ENCODE measurements at places on chromosomes 12 and 14.

DNA sequence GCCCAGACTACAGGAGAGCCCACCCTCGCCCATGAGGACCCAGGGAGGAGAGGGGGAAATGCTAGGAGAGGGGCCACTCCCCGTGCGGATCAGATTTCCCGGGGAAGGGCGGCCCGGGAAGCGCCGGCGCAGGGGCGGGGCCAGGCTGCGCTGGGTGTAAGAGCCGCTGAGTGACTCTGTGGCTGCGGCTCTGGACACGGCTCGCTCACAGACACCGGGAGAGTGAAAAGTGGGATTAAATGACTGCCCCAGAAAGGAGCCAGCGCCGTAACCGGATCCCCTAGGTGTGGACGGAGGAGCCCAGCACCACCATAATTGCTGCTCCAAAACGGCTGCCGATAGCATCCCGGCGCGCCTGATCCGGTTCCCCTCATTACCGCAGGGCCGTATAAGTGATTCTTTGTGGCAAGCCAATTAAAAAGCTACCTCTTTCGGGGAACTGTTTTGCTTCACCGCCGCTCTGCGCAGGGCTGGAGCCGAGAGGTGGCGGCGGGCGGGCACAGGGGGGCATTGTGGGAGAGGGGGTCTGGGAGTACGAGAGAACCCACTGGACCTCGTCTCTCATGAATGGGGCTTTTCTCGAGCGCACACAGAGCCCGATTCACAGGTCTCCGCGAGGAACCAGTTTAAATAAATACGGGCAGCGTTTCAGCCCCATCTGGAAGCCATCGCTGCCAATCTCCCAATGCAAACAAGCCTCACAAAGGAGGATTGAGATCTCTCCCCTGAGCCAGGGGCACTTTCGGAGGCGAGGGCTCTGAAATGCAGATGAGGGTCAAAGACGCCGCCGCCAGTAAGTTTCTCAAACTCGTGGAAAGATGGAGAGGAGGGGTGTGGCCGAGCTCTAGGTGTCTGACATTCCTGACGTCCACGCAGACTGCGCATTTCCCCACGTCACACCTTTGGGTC is 2.5 kb downstream of the COL2A1 start:
- no peak for DNase-seq

- no peak for DNase-seq
Observed at GRCh38 chr14:101726295-101726953, 35.1 kb upstream of the PPP2R5C start.

- DNase-seq, result no peak
Observed at GRCh38 chr14:104865631-104866441, 768 bp downstream of the CEP170B start.

- DNase-seq, result no peak
Observed at GRCh38 chr14:76736514-76736913, 24.8 kb upstream of the VASH1 start.

DNA sequence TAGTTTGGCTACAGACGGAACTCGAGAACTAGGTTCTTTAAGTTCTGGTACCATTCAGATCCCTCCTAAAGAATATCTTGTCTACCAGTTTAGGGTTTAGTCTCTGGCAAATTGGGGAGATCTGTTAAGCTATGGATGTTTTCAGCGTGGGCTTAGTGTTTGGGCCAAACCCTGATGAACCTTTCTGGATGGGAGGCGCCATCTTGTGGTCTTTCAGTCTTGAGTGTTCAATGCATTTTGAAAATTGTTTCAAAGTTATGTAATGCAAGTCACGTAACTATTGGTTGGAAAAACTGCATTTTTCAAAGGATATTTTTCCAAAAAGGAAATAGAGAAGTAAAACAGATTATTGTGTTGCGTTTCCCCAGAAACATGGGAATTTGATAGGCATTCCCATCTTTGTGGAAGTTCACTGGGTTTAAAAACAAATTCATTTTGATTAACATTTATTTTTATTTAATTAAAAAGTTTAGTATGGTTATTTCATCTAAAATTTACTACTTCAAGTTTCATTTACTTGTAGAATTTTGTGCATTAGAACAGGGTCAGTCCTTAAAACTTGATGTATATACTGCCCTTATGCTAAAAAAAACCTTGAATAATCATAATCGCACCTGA is 169.0 kb downstream of the PRIMA1 start:
- DNase-seq, result peak; percentile 52

GRCh38 chr12:48163150-48163747 is 5.9 kb upstream of the ASB8 start:
- DNase-seq, result no peak

DNA sequence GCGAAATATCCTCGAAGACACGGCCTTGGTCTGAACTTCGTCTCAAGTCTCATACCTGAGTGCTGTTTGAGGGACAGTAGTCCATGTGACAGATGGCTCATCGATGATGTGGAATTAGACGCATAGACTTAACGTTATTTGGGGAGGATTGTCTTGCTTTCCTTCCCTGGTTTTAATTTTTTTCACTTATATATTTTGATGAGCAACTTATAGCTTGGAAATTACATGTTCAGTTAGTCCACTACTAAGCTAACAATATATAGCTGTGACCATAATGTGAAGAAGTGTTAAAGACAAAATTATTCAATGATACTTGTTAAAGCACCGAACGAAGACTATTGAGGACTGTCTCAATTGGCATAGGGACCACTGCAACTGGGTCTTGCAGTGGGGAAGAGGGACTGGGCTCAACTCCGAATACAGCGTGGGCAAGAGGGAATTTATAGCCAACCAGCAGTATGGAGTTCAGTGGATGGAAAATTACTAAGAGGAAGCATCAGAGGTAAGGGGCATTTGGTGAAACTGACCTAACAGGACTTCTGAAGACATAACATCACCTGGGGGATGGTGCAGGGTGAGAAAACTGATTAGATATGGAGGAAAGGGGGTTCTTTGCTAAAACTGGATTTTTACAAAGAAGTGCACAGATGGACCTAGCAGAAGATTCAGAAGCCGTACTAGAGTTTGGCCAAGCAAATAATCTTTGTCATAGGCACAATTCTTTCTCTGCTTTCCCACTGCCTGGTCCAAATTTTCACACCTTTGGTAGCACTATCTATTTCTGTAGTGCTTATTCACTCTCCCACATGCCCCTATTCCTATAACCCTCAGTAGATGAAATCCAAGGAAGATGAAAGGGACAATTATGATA is 910 bp upstream of the TM7SF3 start:
- no peak for DNase-seq

DNA sequence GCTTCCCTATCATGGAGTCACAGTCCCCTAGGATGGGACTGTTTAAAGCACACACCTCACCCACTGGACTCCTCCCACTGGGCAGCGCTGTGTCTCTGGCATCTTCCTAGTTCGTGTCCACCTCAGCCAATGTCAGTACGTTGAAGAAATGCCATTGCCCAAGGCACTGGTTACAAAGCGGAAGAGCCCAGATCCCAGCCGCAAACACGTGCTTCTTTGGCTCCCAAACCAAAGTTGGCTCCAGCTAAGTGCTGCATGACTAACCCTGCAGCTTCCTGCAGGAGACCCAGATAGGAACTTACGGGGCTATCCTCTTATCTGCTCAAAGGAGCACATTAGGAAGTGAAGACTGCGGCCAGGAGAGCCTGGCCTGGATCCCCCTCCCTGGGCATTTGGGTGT is 9.3 kb downstream of the SYNE3 start:
- no peak for DNase-seq

DNA sequence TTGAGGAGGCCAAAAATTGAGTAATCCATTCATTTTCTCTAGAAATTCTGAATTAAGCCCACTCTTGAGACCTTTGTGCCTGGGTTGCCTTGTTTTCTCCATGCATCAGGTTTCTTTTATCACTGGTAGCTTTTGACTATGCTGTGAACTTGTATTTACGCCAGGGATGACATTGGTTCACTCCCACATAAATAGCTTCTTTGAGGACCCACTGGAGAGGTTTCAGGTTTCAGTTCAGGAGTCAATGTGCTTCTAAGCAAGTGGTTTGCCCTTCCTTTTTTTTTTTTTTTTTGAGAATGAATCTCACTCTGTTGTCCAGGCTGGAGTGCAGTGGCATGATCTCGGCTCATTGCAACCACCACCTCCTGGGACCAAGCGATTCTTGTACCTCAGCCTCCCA is 10.2 kb upstream of the SLC17A8 start:
- peak; percentile 39 for DNase-seq

DNA sequence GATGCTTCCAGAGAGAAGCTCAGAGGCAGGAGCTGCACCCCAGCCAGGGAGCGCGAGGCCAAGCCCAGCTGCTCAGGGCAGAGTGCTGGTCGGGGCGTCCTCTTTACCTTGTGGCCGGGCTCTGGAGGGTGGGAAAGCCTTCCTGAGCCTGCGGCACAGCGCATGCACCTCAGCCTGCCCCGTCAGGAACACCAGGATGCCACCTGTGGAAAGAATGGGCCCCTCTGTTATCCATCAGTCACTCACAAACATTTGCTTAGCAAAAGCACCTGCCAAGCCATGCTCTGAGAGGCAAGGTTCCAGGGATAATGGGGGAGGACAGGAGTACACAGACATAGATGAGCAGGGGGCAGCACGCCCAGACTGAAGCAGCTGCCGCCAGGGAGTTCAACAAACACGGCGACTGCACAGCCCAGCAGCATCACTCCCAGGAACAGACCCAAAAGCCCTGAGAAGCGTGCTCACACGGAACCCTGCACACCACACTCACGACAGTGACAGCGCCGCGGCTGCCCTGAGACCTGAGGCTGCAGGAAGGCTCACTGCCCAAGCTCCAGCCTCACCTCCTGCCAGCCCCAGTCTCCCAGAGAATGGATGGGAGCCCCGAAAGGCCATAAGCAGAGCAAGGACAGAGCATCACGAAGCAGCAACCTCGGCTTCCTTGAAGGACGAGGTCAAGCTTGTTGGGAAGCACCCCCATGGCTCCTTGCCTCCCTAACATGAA is 21.8 kb downstream of the DHX37 start:
- no peak for DNase-seq

GRCh38 chr12:50952510-50952909 is at the start of gene HIGD1C:
Gene HIGD1C, plus strand, starts transcription at chr12:50952544. Its CDS starts 1,455 bp downstream, at chr12:50953999.
- DNase-seq, result no peak

Measured in NCI-H1436 (cell line).